ENCODE measurements at places on chromosomes 7 and 10. TPM values are rescaled to one million over a fixed set of nuclear protein-coding genes. Genes with fewer than 3 reads are reported as not detected.

Gene CTAGE15
- total RNA-seq, result 0.47 TPM

Gene CALML3
- not detected for total RNA-seq

Gene STN1
- total RNA-seq, result 53.7 TPM

Gene RUFY2
- 15.5 TPM for total RNA-seq

Gene TUBB8
- total RNA-seq, result not detected

Gene OR2A7
- 2.2 TPM for total RNA-seq

Gene C10orf67
- total RNA-seq, result not detected

Gene SAMD9
- total RNA-seq, result 66.5 TPM

Gene TMEM213
- not detected for total RNA-seq

Gene LBX1
- total RNA-seq, result not detected

GRCh38 chr10:111323389-111323966 lies 246.6 kb downstream of the ADRA2A start:
- H3K4me3 ChIP-seq, result no peak overlapping the region
- no peak overlapping the region for H3K27ac ChIP-seq
- peaks cover 2% of the 10 kb centered on the region for H3K27me3 ChIP-seq
- no peak for DNase-seq
- H3K36me3 ChIP-seq, result no peaks in the 10 kb centered on the region

- no peaks in the 10 kb centered on the region for H3K36me3 ChIP-seq
- no peaks in the 10 kb centered on the region for H3K27me3 ChIP-seq
- no peak overlapping the region for H3K27ac ChIP-seq
- no peak overlapping the region for H3K4me3 ChIP-seq
Measured at GRCh38 chr7:142412551-142413193, 154.8 kb upstream of the PRSS58 start.

GRCh38 chr10:4661511-4662255 lies 164.3 kb upstream of the AKR1E2 start:
- peaks cover under 1% of the 10 kb centered on the region for H3K4me1 ChIP-seq
- no peak for DNase-seq
- H3K36me3 ChIP-seq, result no peaks in the 10 kb centered on the region
- no peak overlapping the region for H3K27ac ChIP-seq
- peaks cover 34% of the 10 kb centered on the region for H3K27me3 ChIP-seq

DNA sequence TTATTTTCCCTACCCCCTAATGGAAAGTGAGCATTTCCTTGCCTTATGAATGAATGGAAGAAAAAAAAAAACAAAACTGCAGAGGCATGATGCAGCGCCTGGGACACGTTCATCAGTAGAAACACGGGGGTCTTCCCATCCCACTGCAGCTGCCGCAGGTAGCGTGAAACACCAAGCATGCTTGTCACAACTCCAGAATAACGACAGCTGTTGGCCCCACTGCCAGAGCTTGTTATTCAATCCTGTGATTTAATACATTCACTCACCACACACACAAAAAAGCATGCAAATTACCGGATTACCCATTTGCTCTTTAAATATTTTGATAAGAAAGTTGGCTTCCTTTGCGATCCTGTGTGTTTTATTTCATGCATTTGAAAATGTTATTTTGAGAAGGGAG lies 48.4 kb upstream of the GNA12 start:
- DNase-seq, result no peak
- H3K27me3 ChIP-seq, result peaks cover 3% of the 10 kb centered on the region
- no peak overlapping the region for H3K4me3 ChIP-seq
- no peaks in the 10 kb centered on the region for H3K36me3 ChIP-seq
- H3K27ac ChIP-seq, result peak overlapping the region; percentile 84

GRCh38 chr10:119348516-119349240 lies 141.3 kb downstream of the GRK5 start:
- H3K36me3 ChIP-seq, result peaks cover 27% of the 10 kb centered on the region
- no peak for DNase-seq
- no peak overlapping the region for H3K27ac ChIP-seq
- no peaks in the 10 kb centered on the region for H3K27me3 ChIP-seq
- H3K4me3 ChIP-seq, result no peak overlapping the region
- H3K4me1 ChIP-seq, result peaks cover 5% of the 10 kb centered on the region

- H3K4me1 ChIP-seq, result peaks cover 2% of the 10 kb centered on the region
- H3K27ac ChIP-seq, result no peak overlapping the region
- H3K27me3 ChIP-seq, result no peaks in the 10 kb centered on the region
- H3K36me3 ChIP-seq, result no peaks in the 10 kb centered on the region
- DNase-seq, result no peak
- no peak overlapping the region for H3K4me3 ChIP-seq
Measured at GRCh38 chr10:124474514-124475070, 13.0 kb downstream of the LHPP start.

- DNase-seq, result no peak
- peaks cover 1% of the 10 kb centered on the region for H3K4me1 ChIP-seq
- no peak overlapping the region for H3K27ac ChIP-seq
- H3K4me3 ChIP-seq, result no peak overlapping the region
- no peaks in the 10 kb centered on the region for H3K36me3 ChIP-seq
- peaks cover 38% of the 10 kb centered on the region for H3K27me3 ChIP-seq
Measured at GRCh38 chr10:93821051-93821772, 63.5 kb downstream of the LGI1 start.

- H3K27me3 ChIP-seq, result peaks cover 7% of the 10 kb centered on the region
- H3K4me1 ChIP-seq, result no peaks in the 10 kb centered on the region
- no peak overlapping the region for H3K27ac ChIP-seq
- no peak overlapping the region for H3K4me3 ChIP-seq
- no peaks in the 10 kb centered on the region for H3K36me3 ChIP-seq
- DNase-seq, result no peak
Measured at GRCh38 chr10:127937069-127937468, 30.2 kb downstream of the PTPRE start.

GRCh38 chr7:4931943-4932342 lies 27.0 kb downstream of the MMD2 start:
- no peaks in the 10 kb centered on the region for H3K4me1 ChIP-seq
- H3K27me3 ChIP-seq, result peaks cover 1% of the 10 kb centered on the region
- no peak for DNase-seq

DNA sequence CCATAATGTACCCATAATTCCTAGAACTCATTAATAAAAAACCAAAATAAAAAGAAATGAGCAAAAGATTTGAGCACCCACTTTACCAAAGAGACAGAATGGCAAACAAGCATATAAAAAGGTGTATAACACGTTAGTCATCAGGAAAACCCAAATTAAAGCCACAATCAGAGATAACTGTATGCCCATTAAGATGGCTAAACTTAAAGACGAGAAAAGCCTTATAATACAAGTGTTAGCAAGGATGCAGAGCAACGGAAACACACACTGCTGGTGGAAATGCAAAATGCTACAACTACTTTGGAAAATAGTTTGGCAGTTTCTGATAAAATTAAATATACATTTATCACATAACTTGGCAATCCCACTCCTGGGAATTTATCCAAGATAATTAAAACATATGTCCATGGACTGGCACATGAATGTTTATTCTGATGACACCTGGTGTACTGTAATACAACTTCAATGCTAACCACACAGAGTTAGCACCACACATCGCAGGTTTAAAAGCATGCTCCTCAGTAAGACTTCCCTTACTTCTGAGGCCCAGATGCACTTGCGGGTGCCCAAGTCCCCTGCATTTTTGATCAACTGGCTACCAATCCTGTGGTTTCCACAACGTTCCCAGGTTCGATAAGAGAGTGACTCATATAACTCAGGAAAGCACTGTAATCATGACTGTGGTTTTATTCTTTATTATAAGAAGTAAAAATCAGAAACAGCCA lies 158.6 kb downstream of the SNX13 start:
- no peak overlapping the region for H3K27ac ChIP-seq
- no peak overlapping the region for H3K4me3 ChIP-seq
- no peaks in the 10 kb centered on the region for H3K4me1 ChIP-seq

DNA sequence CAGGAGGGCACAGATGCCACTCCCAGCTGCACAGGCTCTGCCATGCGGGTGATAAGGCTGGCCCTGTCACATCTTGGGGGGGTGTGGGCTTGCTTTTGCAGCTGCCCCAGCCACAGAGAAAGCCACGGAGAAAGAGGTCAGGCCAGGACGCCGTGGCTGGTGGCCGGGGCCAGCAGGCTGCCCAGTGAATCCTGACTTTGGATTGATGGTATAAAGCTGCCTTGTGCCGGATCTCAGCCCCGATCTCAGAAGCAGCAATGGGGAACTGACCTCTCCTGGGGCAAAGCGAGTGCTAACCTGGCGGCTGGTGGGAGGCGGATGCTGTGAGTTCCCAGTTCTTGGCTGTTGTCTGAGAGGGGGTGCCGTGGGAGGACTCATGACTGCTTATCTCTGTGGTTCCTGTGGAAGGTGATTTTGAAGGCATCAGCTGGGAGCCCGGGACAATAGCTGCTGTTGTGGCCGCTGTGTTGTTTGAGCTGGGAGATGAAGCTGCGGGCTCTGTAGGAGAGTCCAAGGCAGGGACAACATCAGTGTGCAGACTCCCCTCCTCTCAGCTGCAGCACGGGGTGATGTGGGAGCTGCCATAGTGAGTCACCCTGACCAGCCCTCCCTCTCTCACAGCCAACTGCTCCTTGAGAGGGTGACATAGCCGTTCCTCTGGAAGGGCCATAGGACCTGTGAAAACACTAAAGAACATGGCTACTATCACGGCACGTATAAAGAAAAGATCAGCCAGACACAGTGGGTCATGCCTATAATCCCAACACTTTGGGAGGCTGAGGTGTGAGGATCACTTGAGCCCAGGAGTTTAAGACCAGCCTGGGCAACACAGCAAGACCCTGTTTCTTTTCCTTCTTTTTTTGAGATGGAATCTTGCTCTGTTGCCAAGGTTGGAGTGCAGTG lies 17.0 kb downstream of the IL15RA start:
- no peak overlapping the region for H3K4me3 ChIP-seq
- H3K27me3 ChIP-seq, result no peaks in the 10 kb centered on the region
- peaks cover 1% of the 10 kb centered on the region for H3K4me1 ChIP-seq
- no peak overlapping the region for H3K27ac ChIP-seq

- H3K27ac ChIP-seq, result no peak overlapping the region
- no peaks in the 10 kb centered on the region for H3K4me1 ChIP-seq
- H3K4me3 ChIP-seq, result no peak overlapping the region
- H3K36me3 ChIP-seq, result no peaks in the 10 kb centered on the region
- peaks cover 7% of the 10 kb centered on the region for H3K27me3 ChIP-seq
Measured at GRCh38 chr7:48251766-48252165, 80.5 kb downstream of the ABCA13 start.

GRCh38 chr10:101617102-101617823 lies 29.1 kb downstream of the DPCD start:
- H3K36me3 ChIP-seq, result peaks cover 5% of the 10 kb centered on the region
- no peaks in the 10 kb centered on the region for H3K27me3 ChIP-seq
- no peak overlapping the region for H3K27ac ChIP-seq
- H3K4me1 ChIP-seq, result peaks cover 1% of the 10 kb centered on the region
- peak; percentile 15 for DNase-seq
- no peak overlapping the region for H3K4me3 ChIP-seq

GRCh38 chr7:93367254-93367653 lies 135.1 kb downstream of the VPS50 start:
- no peak overlapping the region for H3K27ac ChIP-seq
- no peak for DNase-seq
- peaks cover 2% of the 10 kb centered on the region for H3K27me3 ChIP-seq

- H3K36me3 ChIP-seq, result peaks cover under 1% of the 10 kb centered on the region
- H3K4me3 ChIP-seq, result no peak overlapping the region
- no peak overlapping the region for H3K27ac ChIP-seq
- H3K27me3 ChIP-seq, result peaks cover 45% of the 10 kb centered on the region
- H3K4me1 ChIP-seq, result peaks cover 6% of the 10 kb centered on the region
Measured at GRCh38 chr10:118543714-118544400, 51.6 kb downstream of the PRLHR start.

- H3K4me1 ChIP-seq, result peaks cover 40% of the 10 kb centered on the region
- H3K27ac ChIP-seq, result no peak overlapping the region
- no peaks in the 10 kb centered on the region for H3K36me3 ChIP-seq
- peaks cover 69% of the 10 kb centered on the region for H3K27me3 ChIP-seq
- no peak for DNase-seq
Measured at GRCh38 chr10:21523557-21524008, 1.9 kb downstream of the SKIDA1 start.

DNA sequence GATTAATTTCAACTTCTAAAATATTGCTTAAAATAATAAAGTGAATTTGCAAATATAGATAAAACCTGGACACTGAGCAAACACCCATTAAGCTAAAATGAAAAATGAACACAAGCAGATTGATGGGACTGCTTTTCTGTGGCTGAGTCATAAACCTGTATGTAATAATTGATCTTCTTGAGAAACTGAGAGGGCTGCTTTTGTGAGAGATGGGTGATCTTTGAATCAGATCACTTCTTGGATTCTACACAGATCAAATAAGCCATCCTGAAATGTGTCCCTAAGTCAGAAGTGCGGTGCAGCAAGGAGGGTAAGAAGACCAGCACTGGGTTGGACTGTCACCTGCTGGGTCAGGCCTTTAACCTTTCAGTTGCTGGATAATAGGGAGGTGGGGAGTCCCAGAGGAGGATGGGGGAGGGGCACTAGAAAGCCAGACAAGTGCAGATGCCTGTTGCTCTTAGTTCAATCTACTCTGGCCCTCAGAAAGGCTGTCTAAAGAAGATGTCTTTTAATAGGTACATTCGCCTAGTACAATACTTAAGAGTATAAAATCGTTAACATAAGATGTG lies 178.2 kb upstream of the NAMPT start:
- no peaks in the 10 kb centered on the region for H3K27me3 ChIP-seq
- no peak overlapping the region for H3K27ac ChIP-seq
- no peak overlapping the region for H3K4me3 ChIP-seq
- H3K36me3 ChIP-seq, result no peaks in the 10 kb centered on the region

- no peak overlapping the region for H3K4me3 ChIP-seq
- no peaks in the 10 kb centered on the region for H3K36me3 ChIP-seq
- H3K27me3 ChIP-seq, result peaks cover 7% of the 10 kb centered on the region
- no peak overlapping the region for H3K27ac ChIP-seq
- DNase-seq, result no peak
Measured at GRCh38 chr7:12436896-12437535, 33.4 kb upstream of the VWDE start.

DNA sequence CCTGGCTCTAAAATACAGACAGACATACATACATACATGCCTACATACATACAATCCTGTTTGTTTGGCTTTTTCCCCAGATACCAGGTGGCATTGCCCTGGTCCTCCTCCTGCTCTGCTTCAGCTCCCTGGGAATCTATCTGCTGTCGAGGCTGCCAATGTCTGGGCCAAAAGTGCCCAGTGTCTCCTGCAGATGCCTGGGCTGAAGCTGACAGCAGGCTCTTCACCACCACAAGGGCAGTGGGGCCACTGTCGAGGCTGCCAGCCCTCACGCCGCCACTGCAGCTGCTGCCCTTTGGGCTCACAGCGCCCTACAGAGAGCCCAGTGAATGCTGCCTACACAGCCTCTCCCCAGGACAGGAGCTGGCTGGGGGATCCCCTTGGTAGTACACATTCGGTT lies 18.0 kb upstream of the STN1 start:
- no peaks in the 10 kb centered on the region for H3K4me1 ChIP-seq
- no peaks in the 10 kb centered on the region for H3K36me3 ChIP-seq
- no peaks in the 10 kb centered on the region for H3K27me3 ChIP-seq
- H3K4me3 ChIP-seq, result no peak overlapping the region
- DNase-seq, result no peak
